ENCODE measurements at places on chromosomes 5 and 9.
A peak's percentile ranks its signal among the peaks of the same experiment; 100 is the strongest.

DNA sequence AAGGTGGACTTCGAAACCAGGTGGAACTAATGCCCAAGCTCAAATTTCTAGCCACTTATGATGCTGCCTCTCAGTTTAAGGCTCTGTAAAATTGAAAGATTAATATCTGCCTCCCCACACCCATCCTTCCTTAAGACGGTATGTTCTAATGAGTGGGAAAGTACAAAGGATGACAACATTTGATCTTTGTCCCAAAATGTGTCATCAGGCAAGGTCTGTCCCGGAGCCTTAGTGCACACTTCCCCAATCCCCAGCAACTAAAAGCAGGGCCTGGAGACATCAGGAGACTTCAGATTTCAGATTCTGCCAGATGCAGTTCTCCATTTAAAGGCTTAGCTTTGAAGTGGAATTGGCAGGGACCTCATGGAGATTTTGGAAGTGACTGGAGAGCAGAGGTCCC, 316.5 kb downstream of the ASTN2 start:
- no peak for DNase-seq

- no peak for DNase-seq
These were observed 159.7 kb downstream of the DOCK2 start for GRCh38 chr5:169796731-169797130.

DNA sequence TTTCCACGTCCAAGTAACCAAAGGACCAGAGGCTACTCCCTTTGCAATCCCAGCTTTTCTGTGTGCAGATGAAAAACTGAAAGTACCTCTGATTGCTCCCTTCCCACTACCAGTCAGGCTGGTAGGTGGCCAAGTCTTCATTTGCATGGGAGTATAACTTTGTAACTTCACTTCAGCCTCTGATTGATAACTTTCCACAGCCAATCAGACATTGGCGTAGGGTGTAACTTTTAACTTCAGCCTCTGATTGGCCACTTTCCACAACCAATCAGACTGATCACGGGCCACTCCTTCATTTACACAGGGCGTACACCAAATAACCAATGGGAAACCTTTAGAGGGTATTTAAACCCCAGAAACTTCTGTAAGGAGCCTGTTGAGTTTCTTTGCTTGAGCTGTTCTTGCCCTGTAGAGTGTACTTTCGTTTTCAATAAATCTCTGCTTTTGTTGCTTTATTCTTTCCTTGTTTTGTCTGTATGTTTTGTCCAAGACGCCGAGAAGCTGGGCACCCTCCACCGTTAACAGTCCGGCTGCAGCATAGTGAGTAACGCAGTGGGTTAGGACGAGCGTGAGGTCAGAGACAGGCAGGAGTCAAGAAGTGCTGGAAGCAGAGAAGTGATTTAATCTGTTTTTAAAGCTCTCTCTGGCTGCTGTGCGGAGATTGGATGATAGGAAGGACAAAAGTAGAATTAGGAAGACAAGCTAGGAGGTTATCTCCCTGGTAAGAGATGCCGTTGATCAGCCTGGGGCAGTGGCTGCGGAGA, 3.5 kb upstream of the EXOSC2 start:
- DNase-seq = no peak

GRCh38 chr5:177612215-177612673, 12.3 kb downstream of the B4GALT7 start:
- no peak for DNase-seq

GRCh38 chr5:149114403-149115312, 26.6 kb upstream of the ABLIM3 start:
- peak; percentile 12 for DNase-seq

DNA sequence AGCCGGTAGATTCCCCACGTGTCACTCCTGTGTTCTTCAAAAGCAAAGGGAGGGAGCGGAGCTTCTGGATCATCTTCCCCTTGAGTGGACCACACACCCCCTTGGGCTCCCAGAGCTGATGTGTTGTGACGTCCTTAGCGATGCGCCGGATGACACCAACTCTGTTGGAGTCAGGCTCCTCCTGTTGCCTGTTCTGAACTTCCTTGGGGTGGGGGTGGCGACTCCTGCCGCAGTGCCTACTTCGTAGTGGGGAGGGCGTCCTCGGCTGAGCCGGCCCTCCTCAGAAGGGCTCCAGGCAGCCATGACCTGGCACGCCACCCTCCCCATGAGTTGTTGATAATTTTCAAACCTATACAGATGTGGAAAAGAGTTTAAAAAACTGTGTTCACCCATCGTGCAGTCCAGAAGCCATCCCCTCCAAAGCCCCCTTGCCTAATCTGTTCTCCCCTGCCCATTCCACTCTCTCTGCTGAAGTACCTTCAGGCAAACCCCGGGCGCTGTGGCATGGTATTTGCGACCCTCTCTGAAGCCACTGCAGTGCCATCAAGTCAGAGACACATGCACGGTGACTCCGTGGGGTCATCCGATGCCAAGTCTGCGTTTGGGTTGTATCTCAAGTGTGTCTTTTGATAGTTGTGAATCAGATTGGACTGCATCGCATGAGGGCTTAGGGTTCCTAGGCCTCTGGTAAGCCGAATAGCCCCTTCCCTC, 16.7 kb downstream of the EXOC3 start:
- DNase-seq = no peak

DNA sequence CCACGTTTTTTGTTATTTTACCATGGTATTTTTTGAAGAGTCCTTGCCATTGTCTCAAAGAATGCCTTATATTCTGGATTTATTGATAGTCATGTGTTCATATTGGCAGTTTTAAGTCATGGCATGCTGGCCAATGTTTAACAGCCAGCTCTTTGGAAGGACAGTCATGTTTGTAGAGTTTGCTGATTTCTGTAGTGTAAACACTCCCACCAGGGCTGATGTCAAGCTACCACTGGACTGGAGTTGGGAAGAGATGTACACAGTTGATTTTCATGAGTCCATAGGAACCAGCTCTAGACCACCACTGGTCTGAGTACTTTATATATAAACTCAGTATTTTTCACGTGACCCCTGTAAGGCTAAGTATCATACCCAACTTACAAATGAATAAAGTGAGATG, 125.2 kb upstream of the DHFR start:
- no peak for DNase-seq

- DNase-seq = no peak
These were observed 41.0 kb downstream of the B4GALT1 start for GRCh38 chr9:33125871-33126823.

DNA sequence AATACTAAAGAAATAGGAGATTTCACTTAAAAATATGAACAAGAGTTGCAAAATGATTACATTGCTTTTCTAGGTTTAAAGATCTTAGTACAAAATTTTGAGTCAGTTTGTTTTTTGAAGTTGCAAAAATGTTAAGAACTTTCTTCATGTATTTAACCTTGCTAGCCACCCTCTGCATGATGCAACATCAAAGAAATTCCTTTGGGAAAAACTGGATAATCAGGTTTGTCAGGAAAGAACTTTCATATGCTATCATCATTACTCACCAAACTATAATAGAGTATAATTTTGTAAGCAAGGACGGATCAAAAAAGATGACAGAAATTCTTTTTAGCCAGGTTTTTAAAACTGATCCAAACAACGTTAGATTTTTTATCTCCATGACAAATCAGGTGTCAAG, 116.9 kb upstream of the MRPS30 start:
- DNase-seq = no peak

DNA sequence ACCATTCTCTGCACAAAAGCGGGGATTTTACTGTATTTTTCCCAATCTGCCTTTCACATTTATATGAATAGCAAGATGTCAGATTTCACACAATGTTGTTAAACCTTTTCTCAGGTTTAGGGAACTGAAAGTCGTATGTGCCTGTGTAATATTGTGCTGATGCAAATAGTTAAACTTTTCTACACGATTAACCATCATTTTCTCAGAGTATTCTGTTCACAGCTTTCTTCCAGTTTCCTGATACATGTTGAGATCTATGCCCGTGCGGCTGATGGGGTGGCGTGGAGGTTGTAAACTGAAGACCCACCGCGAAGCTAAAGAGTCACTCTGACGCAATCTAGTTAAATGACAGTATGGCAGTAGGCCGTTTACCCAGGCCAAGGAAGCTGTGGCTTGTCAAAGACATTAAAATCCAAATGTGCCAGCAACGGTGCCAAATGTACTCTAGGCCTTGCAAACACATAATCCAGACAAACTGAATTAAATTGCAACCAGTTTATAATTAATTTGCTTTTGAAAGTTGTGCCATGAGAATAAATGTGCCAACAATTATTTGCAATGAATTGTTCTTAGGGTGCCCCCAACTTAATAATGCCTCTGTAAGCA, 145.7 kb downstream of the EBF1 start:
- DNase-seq = no peak

DNA sequence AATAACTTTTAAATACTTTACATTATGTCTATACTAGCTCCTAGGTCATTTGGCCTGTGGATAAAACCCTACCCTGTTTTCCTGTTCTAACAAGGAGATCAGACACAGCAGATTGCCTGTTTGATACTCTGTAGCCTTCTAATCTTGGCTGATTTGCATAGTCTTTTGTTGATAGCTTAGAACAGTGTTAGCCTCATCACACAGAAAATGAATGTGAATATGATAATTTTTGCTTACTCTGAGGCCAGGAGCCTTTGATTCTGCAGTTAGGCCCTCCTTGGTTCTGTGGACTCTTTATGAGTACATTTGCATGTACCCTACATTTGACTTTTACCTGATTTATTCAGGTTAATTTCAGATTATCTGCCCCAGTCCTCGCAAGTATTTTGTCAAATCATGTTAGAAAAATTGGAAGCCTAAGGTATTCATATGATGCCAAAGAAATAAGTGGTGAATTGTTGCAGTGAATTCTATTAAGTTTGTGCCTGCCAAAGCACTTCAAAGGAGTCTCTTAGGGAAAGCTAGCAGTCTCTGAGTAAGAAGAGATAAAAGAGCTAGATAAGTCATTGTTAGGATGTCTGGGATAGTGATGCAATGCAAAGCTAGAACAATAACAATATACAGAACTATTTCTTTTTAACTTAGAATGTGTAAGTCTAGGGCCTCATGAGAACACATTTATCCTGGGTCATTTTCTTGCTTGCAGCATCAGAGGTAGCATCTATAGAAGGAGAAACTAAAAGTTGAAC, 56.4 kb downstream of the SCAMP1 start:
- DNase-seq = no peak

GRCh38 chr5:135386096-135386495, 12.9 kb downstream of the MACROH2A1 start:
- DNase-seq = no peak

Measured in activated CD4-positive, alpha-beta T cell treated with anti-CD3 and anti-CD28 coated beads, Interleukin-2, amount 50 U/mL, for 4 hours (primary cell).